ENCODE measurements at places on chromosomes 16 and 17. TPM values are rescaled to one million over a fixed set of nuclear protein-coding genes. Genes with fewer than 3 reads are reported as not detected.

Gene TBX21
- not detected for total RNA-seq

Gene TSNAXIP1
- total RNA-seq = 0.20 TPM

Gene CEP295NL
- 0.73 TPM for total RNA-seq

Gene TBC1D26
- not detected for total RNA-seq

Gene EFNB3
- total RNA-seq = 0.07 TPM

Gene DPEP2
- not detected for total RNA-seq

Gene CDC6
- 41.3 TPM for total RNA-seq

Gene CX3CL1
- 3.0 TPM for total RNA-seq

Gene TP53TG3F
- total RNA-seq = not detected

Gene PYCARD
- 81.8 TPM for total RNA-seq

Gene ZNF594
- total RNA-seq = 2.0 TPM

Gene KRT23
- total RNA-seq = not detected

Gene SPIRE2
- total RNA-seq = 1.2 TPM

Gene PTGES3L
- total RNA-seq = not detected

Gene AP2B1
- 102 TPM for total RNA-seq

Gene SOST
- total RNA-seq = not detected

Gene UTP4
- total RNA-seq = 19.6 TPM

Gene KRT24
- not detected for total RNA-seq

Gene PRAC1
- not detected for total RNA-seq

Gene MYO1C
- 252 TPM for total RNA-seq

Gene MT1A
- total RNA-seq = 9.4 TPM

Gene SHCBP1
- total RNA-seq = 26.8 TPM

Gene SPN
- total RNA-seq = not detected

Gene CHST5
- total RNA-seq = not detected

Gene CD7
- total RNA-seq = not detected

Gene KRT17
- 3.8 TPM for total RNA-seq

Gene TNK1
- total RNA-seq = 0.26 TPM

Data from pulmonary artery endothelial cell (primary cell).